ENCODE measurements at places on chromosomes 13 and 19.
A peak's percentile ranks its signal among the peaks of the same experiment; 100 is the strongest.

- no peak for DNase-seq
Measured at GRCh38 chr13:27425158-27425917, 919 bp downstream of the GTF3A start.

GRCh38 chr13:50446611-50447010 lies 396.9 kb downstream of the DLEU7 start:
- no peak for DNase-seq

DNA sequence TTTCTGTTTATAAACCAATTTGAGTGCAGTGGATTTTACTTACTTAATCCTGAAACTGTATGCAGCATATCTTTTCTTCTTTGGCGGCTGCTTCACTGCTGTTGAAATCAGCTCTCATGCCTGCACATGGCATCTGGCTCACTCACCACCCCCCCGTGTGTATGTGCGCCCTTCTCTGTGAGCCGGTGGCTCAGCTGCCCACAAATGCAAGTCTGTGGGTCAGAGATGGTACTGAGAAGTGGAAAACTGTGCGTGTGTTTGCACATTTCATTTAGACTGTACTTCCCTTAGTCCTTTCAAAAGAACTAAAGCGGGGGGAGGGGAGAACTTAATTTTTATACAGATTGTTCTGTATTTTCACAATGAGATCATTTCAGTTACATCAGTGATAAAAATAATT lies 307.6 kb downstream of the SHISA2 start:
- no peak for DNase-seq

- no peak for DNase-seq
Measured at GRCh38 chr19:16654140-16654539, 5.8 kb downstream of the SMIM7 start.

DNA sequence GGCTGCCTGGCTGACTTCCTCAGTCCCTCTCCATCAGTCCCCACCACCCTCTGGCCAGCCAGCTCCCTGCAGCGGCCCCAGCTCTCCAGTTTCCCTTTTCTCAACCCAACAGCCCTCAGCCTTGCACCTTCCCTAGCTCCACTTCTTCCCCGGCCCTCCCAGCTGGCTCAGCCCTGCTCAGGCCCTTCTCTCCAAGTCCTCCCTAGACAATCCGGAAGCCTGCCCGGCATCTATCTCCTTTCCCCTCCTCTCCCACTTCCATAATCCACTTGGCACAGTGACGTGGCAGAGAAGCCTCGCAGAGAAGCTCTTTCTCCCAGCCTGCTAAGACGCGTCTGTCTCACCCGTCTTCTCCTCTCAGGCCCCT lies 1.1 kb downstream of the UBXN6 start:
- peak; percentile 45 for DNase-seq

DNA sequence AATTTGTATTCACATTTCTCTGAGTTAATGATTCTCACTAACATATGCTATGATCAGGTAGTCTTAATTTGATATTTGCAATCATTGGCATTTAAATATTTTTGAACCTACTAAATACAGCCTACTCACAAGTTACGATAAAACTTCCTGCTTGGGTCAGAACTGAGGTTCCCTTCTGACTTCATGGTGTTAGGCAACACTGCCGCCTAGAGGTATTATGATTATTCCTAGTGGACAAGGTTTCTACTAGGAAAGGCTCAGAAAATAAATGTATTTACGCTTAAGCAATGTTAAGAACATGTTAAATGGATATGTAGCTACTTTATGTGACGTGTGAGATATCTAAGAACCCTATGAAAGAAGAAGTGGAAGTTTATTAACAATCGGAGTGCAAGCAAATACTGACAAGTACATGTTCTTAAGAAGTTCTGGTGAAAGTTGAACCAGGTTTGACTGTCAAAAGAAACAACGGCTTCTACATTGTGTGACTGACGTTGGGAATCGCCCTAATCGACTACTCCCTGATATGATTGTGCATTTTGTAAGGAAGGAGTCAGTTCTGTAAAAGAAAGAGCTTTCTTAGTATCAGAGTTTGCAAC lies 1395.8 kb downstream of the SLITRK5 start:
- DNase-seq = peak; percentile 74

DNA sequence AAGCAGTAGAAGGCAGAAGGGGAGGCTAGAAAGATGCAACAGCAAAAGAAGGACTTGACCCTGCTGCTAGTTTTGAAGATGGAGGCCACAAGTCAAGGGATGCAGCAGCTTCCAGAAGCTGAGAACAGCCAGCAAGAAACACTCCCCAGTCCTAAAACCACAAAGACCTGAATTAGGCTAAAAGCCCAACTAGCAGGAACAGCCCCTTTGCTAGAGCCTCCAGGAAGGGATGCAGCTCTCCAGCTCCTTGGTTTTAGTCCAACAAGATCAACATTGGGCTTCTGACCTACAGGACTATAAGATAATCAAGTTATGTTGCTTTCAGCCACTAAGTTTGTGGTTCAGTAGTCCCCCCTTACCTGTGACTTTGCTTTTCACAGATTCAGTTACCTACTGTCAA lies 10.5 kb upstream of the LATS2 start:
- DNase-seq = no peak

GRCh38 chr13:48783181-48783630 lies 129.5 kb downstream of the CYSLTR2 start:
- peak; percentile 99 for DNase-seq

DNA sequence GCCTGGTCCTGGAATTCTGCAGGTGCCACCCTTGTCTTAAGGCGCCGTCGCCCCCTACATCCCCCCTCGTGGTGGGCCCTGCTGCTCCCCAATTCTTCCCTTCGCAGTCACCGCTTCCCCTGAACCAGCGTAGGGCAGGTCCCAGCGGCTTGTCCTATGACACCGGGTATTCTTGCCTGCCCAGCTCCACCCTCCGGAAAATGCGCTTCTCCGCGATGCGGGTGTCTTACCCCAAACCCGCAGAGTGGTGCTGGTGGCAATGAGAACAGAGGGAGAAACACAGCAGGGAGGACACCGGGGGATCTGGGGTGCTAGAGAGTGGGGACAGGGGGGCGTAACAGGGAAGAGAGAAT lies 9.0 kb downstream of the ZNF808 start:
- DNase-seq = peak; percentile 8

DNA sequence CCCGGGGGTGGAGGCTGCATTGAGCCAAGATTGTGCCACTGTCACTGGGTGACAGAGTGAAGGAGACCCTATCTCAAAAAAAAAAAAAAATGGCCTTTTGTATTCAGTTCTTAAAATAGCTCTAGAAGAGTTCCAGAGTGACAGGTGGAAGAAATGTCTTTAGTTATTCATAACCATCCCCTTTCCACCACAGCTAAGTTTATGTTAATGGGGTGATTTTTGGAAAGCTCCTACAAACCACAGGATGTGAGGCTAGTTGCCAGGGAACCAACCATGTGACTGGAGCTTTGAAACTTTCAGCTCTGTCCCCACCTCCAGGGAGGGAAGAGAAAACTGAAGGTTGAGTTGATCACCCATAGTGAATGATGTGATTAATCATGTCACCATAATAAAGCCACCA lies 6.9 kb downstream of the ZNF490 start:
- DNase-seq = no peak

DNA sequence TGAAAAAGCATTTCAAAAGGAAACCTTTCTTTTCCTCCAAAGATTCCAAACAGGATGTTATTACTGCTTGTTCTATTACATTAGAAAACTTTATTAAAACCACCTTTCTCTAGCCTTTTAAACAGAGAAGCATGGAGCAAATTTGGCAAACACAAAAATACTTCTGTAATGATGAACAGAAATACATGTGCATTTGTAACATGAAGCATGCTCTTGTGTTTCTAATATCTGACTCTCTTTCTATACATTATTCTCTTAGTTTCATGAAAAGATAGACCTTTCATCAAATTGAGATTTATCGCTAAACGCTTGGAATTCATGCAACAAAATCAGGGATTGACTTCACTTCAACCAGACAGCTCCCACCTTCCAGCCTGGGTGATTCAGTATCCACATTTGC lies 152.8 kb upstream of the IRS2 start:
- DNase-seq = no peak

GRCh38 chr13:94305463-94305862 lies 174.0 kb downstream of the DCT start:
- DNase-seq = no peak

- DNase-seq = no peak
Measured at GRCh38 chr19:34363094-34363493, 1.9 kb upstream of the GPI start.

DNA sequence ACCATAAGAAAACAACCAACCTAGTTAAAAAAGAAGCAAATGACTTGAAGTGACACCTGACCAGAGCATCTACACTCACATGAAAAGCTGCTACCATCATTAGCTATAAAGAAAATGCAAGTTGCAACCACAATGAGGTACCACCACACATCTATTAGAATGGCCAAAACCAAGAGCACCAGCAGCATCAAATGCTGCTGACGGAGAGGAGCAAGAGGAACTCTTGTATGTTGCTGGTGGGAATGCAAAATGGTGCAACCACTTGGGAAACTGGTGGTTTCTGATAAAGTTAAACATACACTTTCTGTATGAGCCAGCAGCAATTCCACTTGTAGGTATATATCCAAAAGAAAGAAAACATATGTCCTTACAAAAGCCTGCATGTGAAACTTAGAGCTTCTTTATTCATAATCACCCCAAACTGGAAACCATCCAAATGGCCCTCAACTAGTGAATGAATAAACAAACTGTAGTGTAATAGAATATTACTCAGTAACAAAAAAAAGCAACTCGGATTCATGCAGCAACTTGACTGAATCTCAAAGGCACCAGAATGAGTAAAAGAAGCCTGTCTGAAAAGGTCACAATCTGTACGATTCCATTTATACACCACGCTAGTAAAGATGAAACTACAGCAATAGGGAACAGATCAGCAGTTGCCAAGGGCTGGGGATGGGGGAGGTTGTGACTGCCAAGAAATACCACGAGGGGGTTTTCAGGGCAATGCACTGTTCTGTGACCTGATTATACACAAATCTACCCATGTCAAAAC lies 60.9 kb upstream of the RANBP3 start:
- no peak for DNase-seq

GRCh38 chr19:18279516-18280246 lies 1.7 kb downstream of the JUND start:
- peak; percentile 81 for DNase-seq

DNA sequence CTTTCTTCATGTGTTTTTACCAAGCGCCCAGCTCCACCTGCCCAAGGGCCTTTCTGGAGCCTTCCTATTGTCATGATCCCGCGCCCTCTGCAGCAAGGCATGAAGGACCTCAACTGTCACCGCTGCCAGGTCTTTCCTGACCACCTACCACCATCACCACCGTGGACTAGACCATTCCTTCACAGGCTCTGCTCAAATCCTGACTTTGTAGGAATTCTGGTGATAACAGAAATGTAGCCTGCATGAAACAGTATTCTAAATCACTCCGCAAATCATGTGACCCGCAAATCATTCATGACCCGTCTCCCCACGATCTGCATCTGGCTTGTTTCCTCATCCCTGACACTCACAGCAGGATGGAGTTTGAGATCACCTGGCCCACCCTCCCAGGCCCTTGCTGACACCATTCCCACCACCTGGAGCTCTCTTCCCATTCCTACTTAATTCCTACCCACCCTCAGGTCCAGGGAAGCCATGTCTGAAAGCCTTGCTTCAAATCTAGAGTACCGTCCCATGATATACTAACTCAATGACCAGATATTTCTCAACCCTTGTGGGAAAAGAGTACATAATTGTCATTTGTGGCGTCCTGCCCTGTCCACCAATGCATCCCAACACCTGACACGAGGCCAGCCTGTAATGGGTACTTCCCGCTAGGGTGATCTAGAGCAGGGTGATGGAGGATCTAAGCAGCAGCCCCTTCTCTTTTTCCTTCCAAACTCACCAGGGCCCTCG lies 1.3 kb downstream of the UBE2S start:
- DNase-seq = no peak

GRCh38 chr13:60134376-60134775 lies 29.4 kb downstream of the DIAPH3 start:
- DNase-seq = no peak

- DNase-seq = no peak
Measured at GRCh38 chr13:40522282-40522681, 144.2 kb downstream of the FOXO1 start.

GRCh38 chr19:28399187-28399586 lies 813.8 kb downstream of the UQCRFS1 start:
- DNase-seq = no peak

- DNase-seq = no peak
Measured at GRCh38 chr13:97953376-97953970, at the start of gene IPO5. IPO5 (plus strand) TSS chr13:97953675; CDS start chr13:97976697, 23,022 bp downstream.

DNA sequence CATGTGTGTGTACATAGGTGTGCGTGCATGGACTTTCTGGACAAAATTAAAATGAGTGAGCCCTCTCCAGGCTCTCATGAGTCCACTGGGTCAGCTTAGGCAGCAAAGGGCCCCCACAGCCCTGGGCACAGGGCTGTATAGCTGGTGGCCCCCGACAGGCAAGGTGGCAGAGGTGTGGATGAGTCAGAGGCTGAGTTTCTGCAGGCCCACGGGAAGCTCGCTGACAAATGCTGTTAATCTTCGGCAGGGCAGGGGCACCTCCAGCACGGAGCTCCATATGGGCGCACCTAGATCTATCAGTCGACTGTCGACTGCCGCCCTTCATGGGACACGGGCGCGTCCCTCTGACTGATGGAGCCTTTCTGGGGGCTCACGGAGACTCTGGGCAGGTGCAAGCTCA lies 181.1 kb downstream of the URI1 start:
- no peak for DNase-seq

GRCh38 chr19:52786078-52786463 lies 520 bp downstream of the ZNF600 start:
- no peak for DNase-seq

GRCh38 chr19:34260771-34261173 lies 6.4 kb downstream of the GARRE1 start:
- DNase-seq = no peak

DNA sequence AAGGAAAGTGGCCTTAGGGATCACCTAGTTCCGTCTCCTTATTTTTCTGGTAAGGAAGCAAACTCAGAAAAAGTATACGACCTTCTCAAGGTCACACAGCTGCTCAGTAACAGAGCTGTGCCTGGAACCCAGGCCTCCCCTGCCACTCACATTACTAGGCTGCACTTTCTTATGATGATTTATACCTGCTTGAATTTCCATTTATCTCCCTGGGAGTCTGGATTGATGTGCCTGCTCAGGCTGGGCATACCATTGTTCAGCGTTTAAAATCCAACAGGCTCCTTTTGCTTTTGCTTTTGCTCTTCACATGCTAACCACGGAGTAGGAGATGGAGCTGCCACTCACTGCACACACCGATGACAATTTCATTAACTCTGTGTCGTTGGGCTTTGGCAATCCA lies 241.0 kb downstream of the OLFM4 start:
- DNase-seq = no peak
